Metanephros (tissue), 2 donors: ENCODE measurements at places on chromosomes 13 and 19. TPM values are rescaled to one million over a fixed set of nuclear protein-coding genes. Genes with fewer than 3 reads are reported as not detected.

Gene CYP2B6
- total RNA-seq, result 0.41 TPM

Gene CABP5
- not detected for total RNA-seq

Gene FBXO17
- 67.2 TPM for total RNA-seq

Gene PDX1
- not detected for total RNA-seq

Gene S1PR5
- 1.7 TPM for total RNA-seq

Gene NLRP4
- not detected for total RNA-seq

Gene APLP1
- 10.3 TPM for total RNA-seq

Gene CEACAM5
- total RNA-seq, result not detected
